Progenitor cell of endocrine pancreas (in vitro differentiated cells): ENCODE measurements at places on chromosomes 6 and 20. TPM values are rescaled to one million over a fixed set of nuclear protein-coding genes. Genes with fewer than 3 reads are reported as not detected.

Gene CASS4
- 0.09 and 0.26 TPM in 2 replicates for total RNA-seq

Gene LRRC73
- 1.5 and 1.6 TPM in 2 replicates for total RNA-seq

Gene GJA1
- 34.1 and 43.0 TPM in 2 replicates for total RNA-seq

Gene PRL
- total RNA-seq, result not detected in 2 replicates

Gene NT5E
- total RNA-seq, result 31.9 and 38.2 TPM in 2 replicates

Gene RBPJL
- 1.4 and 1.5 TPM in 2 replicates for total RNA-seq

Gene FKBP1C
- 0.44 and 0.89 TPM in 2 replicates for total RNA-seq

Gene SLC52A3
- total RNA-seq, result 0.38 and 0.44 TPM in 2 replicates

Gene ARFGEF3
- 28.3 and 28.6 TPM in 2 replicates for total RNA-seq

Gene TOMM34
- total RNA-seq, result 40.1 and 40.9 TPM in 2 replicates

Gene OPN5
- total RNA-seq, result 0.09 TPM in 1 of 2 replicates, not detected in the other

Gene PARD6B
- total RNA-seq, result 29.7 and 32.9 TPM in 2 replicates

Gene GABRR2
- total RNA-seq, result 0.47 and 0.53 TPM in 2 replicates

Gene TUBB2B
- 268 and 276 TPM in 2 replicates for total RNA-seq

Gene PAQR8
- total RNA-seq, result 13.9 and 15.2 TPM in 2 replicates

Gene SLC2A4RG
- total RNA-seq, result 59.7 and 59.9 TPM in 2 replicates

Gene PNPLA1
- not detected in 2 replicates for total RNA-seq

Gene TNF
- total RNA-seq, result not detected in 2 replicates

Gene TRIM27
- 91.8 and 97.3 TPM in 2 replicates for total RNA-seq

Gene ZNF391
- 9.8 and 11.7 TPM in 2 replicates for total RNA-seq

Gene SIRPA
- 15.2 and 16.2 TPM in 2 replicates for total RNA-seq

Gene TRMT11
- total RNA-seq, result 25.1 and 32.9 TPM in 2 replicates

Gene MEI4
- total RNA-seq, result 1.9 and 2.6 TPM in 2 replicates

Gene ADGRG6
- 126 and 139 TPM in 2 replicates for total RNA-seq

Gene PRDM1
- 4.3 and 8.9 TPM in 2 replicates for total RNA-seq

Gene SPATA2
- 9.5 and 10.2 TPM in 2 replicates for total RNA-seq

Gene CAP2
- 15.4 and 15.5 TPM in 2 replicates for total RNA-seq

Gene ULBP3
- total RNA-seq, result 16.2 TPM in 2 replicates

Gene RAD21L1
- total RNA-seq, result not detected in 2 replicates

Gene TRIM15
- not detected in 2 replicates for total RNA-seq

Gene MYL9
- total RNA-seq, result 31.0 and 46.0 TPM in 2 replicates

Gene MOCS3
- total RNA-seq, result 5.6 and 5.8 TPM in 2 replicates

Gene OR2H1
- total RNA-seq, result not detected in 2 replicates

Gene ASIP
- not detected in 2 replicates for total RNA-seq

Gene EEF1E1
- 35.8 and 43.3 TPM in 2 replicates for total RNA-seq

Gene RIMS4
- 6.3 and 8.2 TPM in 2 replicates for total RNA-seq

Gene SLC4A11
- total RNA-seq, result 1.9 and 2.0 TPM in 2 replicates

Gene UNC93A
- 8.1 and 12.8 TPM in 2 replicates for total RNA-seq

Gene WFDC2
- 161 and 188 TPM in 2 replicates for total RNA-seq

Gene IER3
- 22.1 and 23.2 TPM in 2 replicates for total RNA-seq

Gene PKIG
- total RNA-seq, result 34.4 and 36.5 TPM in 2 replicates

Gene MTFR2
- 2.9 and 3.8 TPM in 2 replicates for total RNA-seq

Gene EYA2
- 0.53 and 0.73 TPM in 2 replicates for total RNA-seq

Gene EPPIN
- not detected in 2 replicates for total RNA-seq

Gene NRSN1
- not detected in 2 replicates for total RNA-seq

Gene MPIG6B
- total RNA-seq, result not detected in 2 replicates

Gene PSORS1C2
- not detected in 2 replicates for total RNA-seq

Gene DPPA5
- total RNA-seq, result not detected in 2 replicates

Gene ANGPT4
- not detected in 2 replicates for total RNA-seq
